Astrocyte of the hippocampus (primary cell): ENCODE measurements at places on chromosomes 13 and 19.

DNA sequence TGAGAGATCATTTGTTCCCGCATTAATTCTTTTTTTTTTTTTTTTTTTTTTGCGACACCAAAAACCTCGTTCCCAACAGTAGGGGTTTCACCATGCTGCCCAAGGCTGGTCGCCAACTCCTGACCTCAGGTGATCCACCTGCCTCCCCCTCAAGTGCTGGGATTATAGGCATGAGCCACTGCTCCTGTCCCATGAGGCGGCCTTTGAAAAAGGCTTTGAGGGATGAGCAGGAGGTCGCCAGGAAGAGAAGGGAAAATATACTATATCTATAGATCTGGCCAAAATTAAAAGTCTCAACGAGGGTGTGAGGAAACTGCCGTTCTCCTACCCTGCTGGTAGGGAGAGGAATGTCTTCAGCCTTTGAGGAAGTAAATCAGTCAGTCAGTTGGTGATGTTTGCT is 26.2 kb downstream of the ZNF473 start:
- DNase-seq = no peak

DNA sequence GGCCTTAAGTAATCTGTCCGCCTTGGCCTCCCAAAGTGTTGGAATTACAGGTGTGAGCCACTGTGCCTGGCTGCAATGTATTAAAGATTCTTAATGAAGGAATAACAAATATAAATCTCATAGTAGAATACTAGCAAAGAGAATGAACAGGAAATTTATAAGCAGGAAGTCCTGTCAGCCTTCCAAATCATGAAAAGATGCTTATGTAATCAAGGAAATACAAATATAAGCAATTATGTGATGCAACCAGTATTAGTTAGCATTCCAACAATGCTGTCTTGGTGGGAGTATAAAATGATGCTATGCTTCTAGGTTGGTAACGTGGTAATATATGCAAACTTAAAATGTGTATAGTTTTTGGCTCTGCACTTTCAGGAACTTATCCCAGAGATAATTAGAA is 133.8 kb downstream of the PDS5B start:
- DNase-seq = no peak

DNA sequence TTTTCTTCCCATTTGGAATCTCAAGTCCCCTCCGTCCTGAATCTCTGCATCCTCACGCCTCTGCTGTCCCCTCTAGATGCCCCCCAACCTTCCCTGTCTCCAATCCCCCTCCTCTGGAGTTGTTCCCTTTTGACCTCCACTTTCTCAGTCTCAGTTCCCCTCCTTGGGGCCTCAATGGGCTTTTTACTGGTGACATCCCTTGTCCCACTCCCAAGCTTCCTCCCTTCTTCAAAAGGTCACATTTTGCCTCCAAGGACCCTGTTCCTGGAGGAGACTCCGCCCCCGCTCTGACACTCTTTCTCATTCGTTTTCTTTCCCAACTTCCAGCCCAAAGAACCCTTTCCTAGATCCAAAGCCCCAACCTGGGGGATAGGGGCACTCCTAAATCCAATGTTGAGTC is 1.0 kb downstream of the AP2S1 start:
- DNase-seq = peak; percentile 34

- no peak for DNase-seq
These were observed 25.9 kb downstream of the ZSWIM9 start for GRCh38 chr19:48196321-48196763.

- peak; percentile 45 for DNase-seq
These were observed 116.4 kb downstream of the TSHZ3 start for GRCh38 chr19:31232871-31233270.

- DNase-seq = peak; percentile 68
These were observed 103.7 kb downstream of the MYO16 start for GRCh38 chr13:108733022-108733560.

GRCh38 chr19:16166417-16166816 is 6.9 kb downstream of the CIB3 start:
- no peak for DNase-seq

DNA sequence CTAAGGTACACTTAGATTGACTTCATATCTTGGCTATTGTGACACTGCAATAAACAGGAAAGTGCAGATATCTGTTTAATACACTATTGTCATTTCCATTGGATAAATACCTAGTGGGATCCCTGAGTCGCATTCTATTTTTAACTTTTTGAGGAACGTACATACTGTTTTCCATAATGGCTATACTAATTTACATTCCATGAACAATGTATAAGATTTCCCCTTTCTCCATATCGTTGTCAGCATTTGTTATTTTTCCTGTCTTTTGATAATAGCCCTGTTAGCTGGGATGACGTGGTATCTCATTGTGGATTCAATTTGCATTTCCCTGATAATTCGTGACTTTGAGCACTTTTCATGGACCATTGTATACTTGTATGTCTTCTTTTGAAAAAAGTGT is 17.4 kb downstream of the OR7A17 start:
- DNase-seq = no peak

DNA sequence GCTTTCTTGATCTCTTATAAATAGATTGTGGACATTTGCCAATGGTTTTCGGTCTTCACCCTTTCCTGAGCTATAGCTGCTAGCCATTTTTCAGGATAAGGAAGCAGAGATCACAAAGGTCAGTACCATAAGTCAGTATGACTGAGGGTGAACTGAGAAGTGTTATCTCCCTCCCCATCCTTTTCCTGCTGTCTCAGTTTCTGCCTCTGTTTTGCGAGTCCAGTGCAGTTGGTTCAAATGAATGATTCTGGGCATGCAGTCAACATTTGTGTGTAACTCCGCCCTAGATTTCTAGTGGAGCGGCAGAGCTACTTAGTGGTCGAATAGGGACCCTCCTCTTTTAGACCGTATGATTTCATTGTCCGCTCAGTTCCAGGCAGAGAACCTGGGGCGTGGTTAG is 460.8 kb upstream of the ARGLU1 start:
- no peak for DNase-seq

DNA sequence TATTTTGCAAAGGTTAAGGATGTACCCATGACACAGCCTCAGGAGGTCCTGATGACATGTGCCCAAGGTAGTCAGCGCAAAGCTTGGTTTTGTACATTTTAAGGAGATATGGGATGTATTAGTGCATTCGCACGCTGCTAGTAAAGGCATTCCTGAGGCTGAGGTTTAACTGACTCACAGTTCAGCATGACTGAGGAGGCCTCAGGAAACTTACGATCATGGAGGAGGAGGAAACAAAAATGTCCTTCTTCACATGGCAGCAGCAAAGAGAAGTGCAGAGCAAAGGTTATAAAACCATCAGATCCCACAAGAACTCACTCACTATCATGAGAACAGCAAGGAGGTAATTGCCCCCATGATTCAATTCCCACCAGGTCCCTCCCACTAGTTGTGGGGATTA is 1017.4 kb downstream of the EFNB2 start:
- peak; percentile 35 for DNase-seq

DNA sequence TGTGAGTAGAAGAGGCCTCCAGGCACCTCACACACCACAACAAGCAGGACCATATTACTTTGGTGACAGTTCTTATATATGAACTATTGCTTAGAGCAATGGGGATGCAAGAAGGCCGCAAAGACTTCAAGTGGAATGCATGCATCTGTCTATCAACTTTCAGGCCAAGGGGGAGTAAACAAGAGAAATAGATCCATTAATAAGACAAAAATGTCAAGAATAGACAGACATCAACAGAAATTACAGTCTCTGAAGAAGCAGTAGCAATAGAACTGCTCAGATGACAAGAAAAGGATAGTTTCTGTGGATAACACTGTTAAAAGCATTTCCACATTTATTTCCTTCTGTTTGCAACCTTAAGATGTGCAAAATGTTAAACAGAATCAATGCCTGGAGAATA is 1057.7 kb downstream of the UQCRFS1 start:
- DNase-seq = no peak

GRCh38 chr13:27171244-27171826 is at the start of gene USP12:
Gene USP12 (minus strand): TSS chr13:27171811. CDS start chr13:27171639, 172 bp downstream.
- peak; percentile 80 for DNase-seq

DNA sequence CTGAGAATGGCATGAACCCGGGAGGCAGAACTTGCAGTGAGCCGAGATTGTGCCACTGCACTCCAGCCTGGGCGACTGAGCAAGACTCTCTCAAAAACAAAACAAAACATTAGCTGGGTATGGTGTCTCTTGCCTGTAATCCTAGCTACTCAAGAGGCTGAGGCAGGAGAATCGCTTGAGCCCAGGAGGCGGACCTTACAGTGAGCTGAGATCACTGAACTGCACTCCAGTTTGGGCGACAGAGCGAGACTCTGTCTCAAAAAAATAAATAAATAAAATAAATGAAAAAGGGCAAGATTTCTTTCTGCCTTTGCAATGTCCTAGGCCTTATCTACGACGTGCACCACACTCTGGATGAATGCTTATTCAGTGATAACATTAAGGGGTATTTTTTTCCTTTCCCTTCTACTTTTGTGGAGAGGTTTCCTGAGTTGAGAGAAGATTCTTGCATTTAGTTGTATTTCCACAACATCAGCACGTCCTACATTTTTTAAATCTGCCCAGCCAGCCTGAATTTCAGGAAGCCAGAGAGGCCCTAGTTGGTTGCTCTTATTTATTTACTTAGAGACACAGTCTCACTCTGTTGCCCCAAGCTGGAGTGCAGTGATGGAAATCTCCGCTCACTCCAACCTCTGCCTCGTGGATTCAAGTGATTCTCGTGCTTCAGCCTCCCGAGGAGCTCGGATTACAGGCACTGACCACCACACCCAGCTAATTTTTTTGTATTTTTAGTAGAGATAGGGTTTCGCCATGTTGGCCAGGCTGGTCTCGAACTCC is 26.1 kb upstream of the OR1M1 start:
- DNase-seq = no peak

- DNase-seq = no peak
These were observed 57.4 kb downstream of the RUBCNL start for GRCh38 chr13:46329624-46330023.

GRCh38 chr19:33865306-33865705 is 68.6 kb downstream of the KCTD15 start:
- DNase-seq = no peak

DNA sequence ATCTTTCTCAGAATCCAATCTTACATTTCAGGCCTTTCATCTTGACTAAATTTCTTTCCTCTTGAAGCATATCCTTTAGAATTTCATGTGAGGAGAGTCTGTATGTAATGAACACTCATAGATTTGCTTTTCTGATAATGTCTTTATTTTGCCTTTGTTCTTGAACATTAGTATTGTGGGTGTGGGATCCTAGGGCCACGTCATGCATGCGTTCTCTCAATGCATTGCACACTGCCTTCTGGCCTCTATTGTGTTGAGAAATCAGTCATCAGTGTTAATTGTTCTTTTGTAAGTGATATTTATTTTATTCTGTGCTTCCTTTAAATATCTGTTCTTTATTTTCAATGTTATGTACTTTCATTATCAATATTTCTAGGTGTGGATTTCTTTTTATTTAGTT is 364.9 kb downstream of the OXGR1 start:
- no peak for DNase-seq

DNA sequence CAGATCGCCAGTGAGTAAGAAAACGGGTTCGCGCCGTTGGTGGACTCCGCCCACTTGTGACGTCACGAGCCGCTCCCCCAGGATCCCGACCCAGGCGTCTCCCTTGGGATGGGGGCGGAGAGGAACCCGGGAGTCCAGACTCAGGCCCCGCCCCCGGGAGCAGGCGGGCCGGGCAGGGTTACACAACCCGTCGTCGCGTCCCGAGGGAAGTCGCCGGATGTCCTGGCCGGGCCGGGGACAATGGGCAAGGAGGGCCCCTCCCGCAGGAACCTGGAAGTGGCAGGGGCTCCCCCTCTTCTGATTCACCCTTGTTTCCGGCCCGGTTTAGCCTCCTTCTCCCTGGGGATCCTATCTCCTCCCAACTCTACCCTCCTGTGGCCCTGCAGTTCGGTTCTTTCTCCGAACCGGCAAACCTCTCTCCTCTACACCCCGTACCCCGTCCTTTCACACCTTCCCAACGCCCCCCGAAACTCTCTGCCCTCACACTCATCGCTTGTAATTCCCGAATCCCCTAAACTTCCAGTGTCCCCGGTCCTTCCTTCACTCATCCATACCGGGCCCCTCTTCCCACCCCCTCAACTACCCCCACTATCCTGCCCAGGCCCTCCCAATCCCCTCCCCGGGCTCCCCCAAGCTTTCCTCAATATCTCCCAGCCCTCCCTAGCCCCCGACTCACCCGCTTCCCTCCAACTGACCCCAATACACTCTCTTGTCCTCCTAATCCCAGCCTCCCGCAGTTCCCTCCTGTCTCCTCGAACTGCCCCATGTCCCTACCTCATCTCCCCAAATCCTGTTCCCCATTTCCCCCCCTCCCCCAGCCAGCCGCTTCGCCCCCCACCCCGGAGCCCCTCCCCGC is 20.0 kb upstream of the ERCC1 start:
- peak; percentile 96 for DNase-seq

DNA sequence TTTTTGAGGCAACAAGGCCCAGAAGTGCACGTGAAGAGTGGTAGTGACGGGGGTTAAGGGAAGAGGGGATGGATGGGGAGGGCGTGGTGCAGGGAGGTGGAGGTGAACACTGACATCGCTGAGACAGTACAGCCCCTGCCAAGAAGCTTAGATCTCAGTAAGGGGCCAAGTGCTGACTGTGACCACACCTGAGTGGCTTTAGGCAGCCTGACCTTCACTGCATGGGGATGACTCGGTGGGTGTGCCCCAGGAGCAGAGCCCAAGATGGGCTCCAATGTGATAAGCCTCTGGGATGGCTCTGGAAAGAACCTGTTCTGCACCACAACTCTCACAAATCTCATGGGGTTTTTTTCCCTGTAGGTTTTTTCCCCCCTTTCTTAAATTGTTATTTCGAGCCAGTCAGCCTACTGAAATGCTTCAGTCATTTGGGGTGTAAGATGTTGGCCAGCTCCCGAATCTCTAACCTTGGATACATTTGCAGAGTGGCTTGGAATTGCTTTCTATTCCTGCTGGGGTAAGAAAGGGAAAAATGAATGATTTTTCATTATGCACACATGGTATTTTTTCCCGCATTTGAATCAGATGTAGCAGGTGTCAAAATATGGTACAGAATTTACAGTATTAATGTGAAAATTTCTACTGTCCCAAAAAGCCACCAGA is 165.0 kb downstream of the TM9SF2 start:
- no peak for DNase-seq

- DNase-seq = no peak
These were observed 46.4 kb downstream of the CERS4 start for GRCh38 chr19:8255426-8256125.

DNA sequence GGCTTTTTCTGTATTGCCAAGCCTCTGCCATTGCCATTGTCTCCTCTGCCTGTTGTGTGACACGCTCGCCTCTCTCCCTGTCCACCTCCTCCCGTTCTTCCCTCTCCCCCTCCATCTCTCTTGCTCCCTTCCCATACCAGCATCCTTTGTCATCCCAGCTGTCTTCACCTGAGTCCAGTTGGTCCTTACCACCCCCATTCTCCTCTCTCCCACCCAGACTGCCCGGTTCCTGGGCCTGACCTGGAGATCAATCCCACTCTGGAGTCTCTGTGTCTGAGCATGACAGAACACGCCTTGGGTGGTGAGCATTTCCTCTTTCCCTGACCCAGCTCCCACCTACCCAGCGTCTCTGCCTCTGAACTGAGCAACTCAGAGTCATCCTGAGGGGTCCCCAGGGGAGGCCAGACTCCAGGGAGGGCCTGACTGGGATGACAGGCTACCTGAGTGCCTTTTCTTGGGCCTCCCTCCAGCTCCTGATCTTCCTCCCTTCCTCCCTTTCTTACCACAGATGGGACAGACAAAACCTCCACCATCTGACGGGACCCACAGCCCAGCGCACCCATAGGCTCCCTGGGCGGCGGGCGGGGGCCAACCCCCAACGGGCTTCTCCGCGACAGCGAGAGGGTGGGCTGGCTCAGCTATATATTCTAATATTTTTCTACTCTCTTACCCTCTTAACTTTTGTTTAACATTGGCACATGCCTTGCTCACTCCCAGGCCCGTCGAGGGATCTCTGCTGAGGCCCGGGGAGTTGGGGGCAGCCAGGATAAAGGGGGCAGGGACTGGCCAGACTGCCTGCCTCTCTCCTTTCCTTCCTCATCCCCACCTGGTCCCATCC is 7.7 kb downstream of the PAF1 start:
- no peak for DNase-seq
